ENCODE measurements at places on chromosomes 7 and 10.
A peak's percentile ranks its signal among the peaks of the same experiment; 100 is the strongest.

- peak; percentile 80 for DNase-seq
These were observed 125.3 kb downstream of the ADARB2 start for GRCh38 chr10:1611936-1612550.

DNA sequence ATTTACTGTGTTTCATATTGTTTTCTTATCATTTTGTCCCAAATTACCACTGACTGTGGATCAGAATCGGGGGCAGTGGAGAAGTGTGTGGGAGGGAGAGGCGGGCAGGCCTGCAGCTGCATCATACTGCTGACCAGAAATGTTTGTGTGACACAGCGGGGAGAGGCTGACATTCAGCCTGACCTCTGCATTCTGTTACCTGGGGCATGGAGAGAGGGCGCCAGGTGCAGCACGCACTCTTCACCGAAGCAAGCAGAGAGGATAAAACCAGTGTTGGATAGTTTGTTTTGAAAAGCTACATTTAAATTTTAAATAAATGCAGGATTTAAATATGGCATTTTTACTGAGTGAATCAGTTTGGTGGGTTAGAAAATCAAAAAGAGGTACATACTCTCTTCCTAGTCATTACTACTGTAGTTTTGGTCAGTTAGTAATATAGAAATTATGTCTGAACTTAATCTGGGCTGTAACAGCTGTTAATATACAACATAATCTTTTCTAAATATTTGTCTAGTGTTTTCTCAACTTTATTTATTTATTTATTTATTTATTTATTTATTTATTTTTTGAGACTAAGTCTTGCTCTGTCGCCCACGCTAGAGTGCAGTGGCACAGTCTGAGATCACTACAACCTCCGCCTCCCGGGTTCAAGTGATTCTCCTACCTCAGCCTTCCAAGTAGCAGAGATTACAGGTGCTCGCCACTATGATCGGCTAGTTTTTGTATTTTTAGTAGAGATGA is 8.8 kb upstream of the STMP1 start:
- DNase-seq = no peak

DNA sequence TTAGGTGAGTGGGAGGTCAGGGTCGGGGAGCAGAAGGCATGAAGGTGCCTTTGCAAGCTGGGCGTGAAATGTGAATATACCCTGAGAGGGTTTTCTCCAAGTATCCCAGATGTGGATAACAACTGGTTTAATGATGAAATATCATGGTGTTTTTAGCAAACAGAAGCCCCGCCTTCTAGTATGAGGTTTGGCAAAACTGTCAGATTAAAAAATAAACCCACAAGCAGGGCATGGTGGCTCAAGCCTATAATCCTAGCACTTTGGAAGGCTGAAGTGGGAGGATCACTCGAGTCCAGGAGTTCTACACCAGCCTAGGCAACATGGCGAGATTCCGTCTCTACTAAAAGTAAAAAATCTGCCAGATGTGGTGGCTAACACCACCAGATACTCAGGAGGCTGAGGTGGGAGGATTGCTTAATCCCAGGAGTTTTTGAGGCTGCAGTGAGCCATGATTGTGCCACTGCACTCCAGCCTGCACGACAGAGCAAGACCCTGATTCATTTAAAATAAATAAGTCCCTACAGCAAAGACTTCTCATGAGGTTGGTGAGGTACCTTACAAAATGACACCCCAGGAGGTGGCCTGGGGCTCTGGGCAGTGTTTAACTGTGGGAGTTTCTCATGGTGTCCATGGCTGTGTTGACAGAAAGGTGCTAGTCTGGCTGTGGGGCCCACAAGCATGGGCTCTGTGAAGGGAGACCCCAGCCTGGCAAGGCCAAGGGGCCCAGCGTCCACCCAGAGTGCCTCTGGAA is 6.7 kb upstream of the PWWP2B start:
- no peak for DNase-seq

DNA sequence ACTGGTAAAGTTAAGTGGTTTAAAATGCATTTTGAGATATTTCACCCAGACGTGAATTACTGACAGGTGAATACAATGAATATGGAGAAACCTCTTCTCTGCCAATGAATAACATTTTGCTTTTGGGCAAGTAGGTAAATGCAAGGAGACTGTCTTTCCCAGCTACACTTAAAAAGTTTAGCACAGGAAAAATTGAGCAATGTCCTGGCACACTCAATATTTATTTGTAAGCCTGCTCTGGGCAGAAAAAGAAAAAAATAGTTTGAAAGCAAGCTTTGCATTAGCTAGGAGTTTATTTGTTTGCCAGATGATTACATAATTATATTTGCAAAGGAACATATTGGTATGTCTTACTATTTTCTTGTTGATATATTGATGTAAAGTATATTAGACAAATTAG is 624.2 kb downstream of the ACTR3B start:
- no peak for DNase-seq

DNA sequence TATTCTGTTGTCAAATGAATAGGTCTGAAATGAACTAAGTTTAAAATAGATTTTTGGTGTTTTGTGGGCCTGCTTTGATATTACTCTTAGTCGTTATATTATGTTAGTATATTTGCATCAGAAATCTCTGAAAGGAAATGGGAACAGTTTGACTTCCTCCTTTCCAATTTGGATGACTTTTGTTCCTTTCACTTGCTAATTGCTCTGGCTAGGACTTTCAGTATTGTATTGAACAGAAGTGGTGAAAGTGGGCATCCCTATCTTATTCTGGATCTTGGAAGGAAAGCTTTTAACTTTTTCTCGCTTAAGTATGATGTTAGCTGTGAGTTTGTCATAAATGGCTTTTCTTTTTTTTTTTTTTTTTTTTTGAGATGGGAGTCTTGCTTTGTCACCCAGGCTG is 273.6 kb upstream of the DKK1 start:
- DNase-seq = no peak

DNA sequence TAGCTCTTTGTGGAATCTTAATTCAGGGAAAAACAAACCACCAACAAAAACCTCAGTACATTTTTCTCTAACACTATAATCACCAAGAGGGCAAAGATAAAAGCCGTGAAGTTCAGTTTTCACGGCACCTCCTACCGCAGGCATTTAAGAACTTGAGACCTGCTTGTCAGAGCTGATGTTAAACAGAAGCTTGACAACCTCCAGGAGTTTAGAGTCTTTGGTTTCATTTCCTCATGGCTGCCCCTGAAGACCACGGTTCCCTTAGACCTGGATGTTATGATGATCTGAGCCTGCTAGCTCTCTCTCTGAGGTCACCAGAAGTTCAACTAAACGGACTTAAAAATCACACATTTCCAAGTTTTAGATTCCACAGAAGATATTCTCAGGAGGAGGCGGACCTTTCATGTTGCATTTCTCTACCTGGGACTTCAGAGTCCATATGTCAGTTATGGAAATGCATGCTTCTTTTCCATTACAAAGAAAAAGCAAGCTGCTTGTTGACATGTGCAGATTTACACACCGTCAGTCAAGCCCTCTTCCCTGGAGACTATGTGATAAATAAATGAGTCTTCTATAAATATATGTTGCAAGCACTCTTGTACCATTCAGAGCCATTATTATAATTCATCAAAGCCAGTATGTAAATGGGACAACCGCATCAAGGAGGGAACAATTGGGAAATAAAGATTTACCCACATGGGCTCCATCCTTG is 258.0 kb downstream of the GFRA1 start:
- DNase-seq = no peak

- peak; percentile 71 for DNase-seq
These were observed 151.3 kb upstream of the FAM20C start for GRCh38 chr7:40799-41750.

Data from osteocyte (in vitro differentiated cells).